Heart right ventricle (tissue), 16 donors: ENCODE measurements at places on chromosomes 11 and 22. TPM values are rescaled to one million over a fixed set of nuclear protein-coding genes. Genes with fewer than 3 reads are reported as not detected.

The MS4A8 gene
- polyA plus RNA-seq = not detected

The BBOX1 gene
- polyA plus RNA-seq = not detected

The ANKK1 gene
- 0.37 TPM for polyA plus RNA-seq

The SCGB1A1 gene
- 0.20 TPM for polyA plus RNA-seq

The ELF5 gene
- not detected for polyA plus RNA-seq

The APOA1 gene
- polyA plus RNA-seq = 398 TPM

The FXYD6 gene
- 62.3 TPM for polyA plus RNA-seq

The SRPRA gene
- 80.2 TPM for polyA plus RNA-seq

The GUCY1A2 gene
- 2.3 TPM for polyA plus RNA-seq

The RBFOX2 gene
- polyA plus RNA-seq = 36.0 TPM

The CRYBB3 gene
- 0.06 TPM for polyA plus RNA-seq

The PGM2L1 gene
- polyA plus RNA-seq = 1.0 TPM

The GAS2 gene
- 6.9 TPM for polyA plus RNA-seq

The NLRP14 gene
- polyA plus RNA-seq = not detected

The FGF3 gene
- not detected for polyA plus RNA-seq

The KIRREL3 gene
- 0.29 TPM for polyA plus RNA-seq

The OR4D5 gene
- not detected for polyA plus RNA-seq

The C22orf31 gene
- polyA plus RNA-seq = not detected

The EHF gene
- polyA plus RNA-seq = 0.66 TPM

The PGAP2 gene
- polyA plus RNA-seq = 25.9 TPM

The APLNR gene
- 7.2 TPM for polyA plus RNA-seq

The TCN2 gene
- polyA plus RNA-seq = 11.7 TPM

The AGBL2 gene
- 0.88 TPM for polyA plus RNA-seq

The ZP1 gene
- polyA plus RNA-seq = 0.51 TPM

The UBQLN3 gene
- not detected for polyA plus RNA-seq

The DBX1 gene
- polyA plus RNA-seq = not detected

The MRGPRX3 gene
- polyA plus RNA-seq = not detected

The PKDREJ gene
- polyA plus RNA-seq = 0.07 TPM

The PHOX2A gene
- not detected for polyA plus RNA-seq

The TSKU gene
- polyA plus RNA-seq = 13.7 TPM

The LIF gene
- 0.51 TPM for polyA plus RNA-seq

The SLCO2B1 gene
- polyA plus RNA-seq = 5.2 TPM

The TRPM5 gene
- not detected for polyA plus RNA-seq

The DERL3 gene
- 2.0 TPM for polyA plus RNA-seq

The SH3BP1 gene
- polyA plus RNA-seq = 1.5 TPM

The SCGB1D2 gene
- 6.1 TPM for polyA plus RNA-seq

The SLC22A12 gene
- polyA plus RNA-seq = not detected

The FAM83F gene
- polyA plus RNA-seq = 1.2 TPM

The CNGA4 gene
- 0.01 TPM for polyA plus RNA-seq
